BJ (cell line): ENCODE measurements at places on chromosomes 5 and 9.
A peak's percentile ranks its signal among the peaks of the same experiment; 100 is the strongest.

DNA sequence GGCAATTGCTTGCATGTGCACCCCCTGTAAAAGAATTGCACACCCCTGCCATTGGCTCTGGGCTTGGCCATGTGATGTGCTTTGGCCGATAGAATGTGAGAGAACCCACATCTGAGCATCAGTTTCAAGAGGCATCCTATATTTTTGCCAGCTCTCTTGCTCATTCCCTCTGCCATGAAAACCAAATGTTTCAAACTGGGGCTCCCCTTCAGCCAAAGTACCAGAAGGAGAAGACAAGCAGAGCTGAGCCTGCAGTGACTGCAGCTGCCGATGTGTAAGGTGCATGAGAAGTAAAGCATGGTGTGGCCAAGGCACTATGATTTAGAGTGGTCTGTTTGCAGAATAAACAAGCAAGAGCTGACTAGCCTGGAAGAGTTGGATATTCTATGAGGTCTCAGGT, 132.3 kb downstream of the ASTN2 start:
- DNase-seq = no peak

- no peak for DNase-seq
Measured at GRCh38 chr9:16675131-16675530, 195.3 kb downstream of the BNC2 start.

DNA sequence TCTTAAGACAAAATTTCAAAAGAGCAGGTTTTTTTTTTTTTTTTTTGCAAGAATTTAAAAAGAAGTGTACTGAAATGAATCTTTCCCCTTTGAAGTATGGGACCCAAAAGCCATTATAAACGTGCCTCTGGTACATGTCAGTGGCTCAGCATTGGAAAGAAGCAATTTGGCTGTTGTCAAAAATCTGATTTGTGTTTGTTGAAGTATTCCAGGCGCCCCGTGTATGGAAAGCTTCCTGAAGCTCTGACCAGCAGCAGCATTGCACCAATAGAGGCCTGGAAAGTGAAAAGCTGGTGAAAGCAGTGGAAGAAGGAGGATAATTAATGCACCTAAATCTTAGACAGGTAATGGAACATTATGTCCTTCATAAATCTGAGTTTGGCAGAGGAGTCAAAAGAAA, 215.0 kb downstream of the PARP8 start:
- no peak for DNase-seq

GRCh38 chr5:119366540-119366881, 10.7 kb downstream of the TNFAIP8 start:
- DNase-seq = no peak

GRCh38 chr9:116943970-116944369, 256.9 kb downstream of the TRIM32 start:
- DNase-seq = no peak

GRCh38 chr9:134662143-134662876, 20.7 kb downstream of the COL5A1 start:
- peak; percentile 90 for DNase-seq

- DNase-seq = no peak
Measured at GRCh38 chr5:129771058-129771838, 23.4 kb downstream of the MINAR2 start.

DNA sequence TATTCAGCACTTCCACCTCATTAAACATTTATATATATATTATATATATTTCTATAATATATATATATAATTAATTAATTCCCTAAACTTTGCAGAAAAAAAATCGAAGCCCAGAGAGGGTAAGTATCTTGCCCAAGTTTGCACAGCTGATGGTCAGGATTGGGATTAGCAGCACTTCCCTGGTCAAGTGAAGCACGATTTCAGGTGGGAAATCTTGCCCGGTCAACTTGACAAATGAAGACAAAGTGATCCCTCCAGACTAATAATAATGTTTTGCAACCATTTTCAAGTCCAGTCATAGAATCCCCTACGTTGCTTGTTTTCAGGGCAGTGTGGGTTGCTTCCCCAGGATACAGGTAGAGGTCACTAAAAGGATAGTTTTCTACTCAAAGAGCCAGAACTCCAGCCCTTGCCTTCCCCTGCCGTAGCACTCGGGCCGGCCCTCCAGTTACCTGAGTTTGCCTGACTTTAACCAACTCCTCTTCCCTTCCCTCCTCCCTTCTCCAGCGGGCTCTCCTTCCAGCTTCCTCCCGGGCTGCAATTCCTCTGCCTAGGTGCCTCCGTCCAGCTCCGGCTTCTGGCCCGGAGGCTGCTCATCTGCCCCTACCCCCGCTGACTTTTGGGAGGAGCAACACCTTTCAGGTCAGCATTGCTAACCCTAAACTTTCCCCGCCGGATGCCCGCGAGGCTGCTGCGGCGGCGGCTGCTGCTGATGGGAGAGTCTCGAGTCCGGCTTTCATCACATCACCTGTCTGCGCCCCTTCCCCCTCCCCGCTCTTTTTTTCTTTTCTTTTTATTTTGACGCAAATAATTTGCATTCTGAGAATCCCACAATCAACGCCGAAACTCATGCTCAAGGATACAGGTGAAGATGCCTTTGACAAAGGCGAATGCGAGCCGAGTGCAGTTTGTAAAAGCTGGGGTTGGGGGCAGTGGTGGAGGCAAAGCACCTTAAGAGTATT, 930 bp downstream of the PRLR start:
- DNase-seq = no peak

GRCh38 chr5:135596788-135597187, 18.0 kb upstream of the CXCL14 start:
- no peak for DNase-seq

GRCh38 chr5:111631328-111631727, 119.0 kb upstream of the STARD4 start:
- DNase-seq = no peak

- DNase-seq = no peak
Measured at GRCh38 chr9:19768798-19769197, 20.0 kb downstream of the SLC24A2 start.

DNA sequence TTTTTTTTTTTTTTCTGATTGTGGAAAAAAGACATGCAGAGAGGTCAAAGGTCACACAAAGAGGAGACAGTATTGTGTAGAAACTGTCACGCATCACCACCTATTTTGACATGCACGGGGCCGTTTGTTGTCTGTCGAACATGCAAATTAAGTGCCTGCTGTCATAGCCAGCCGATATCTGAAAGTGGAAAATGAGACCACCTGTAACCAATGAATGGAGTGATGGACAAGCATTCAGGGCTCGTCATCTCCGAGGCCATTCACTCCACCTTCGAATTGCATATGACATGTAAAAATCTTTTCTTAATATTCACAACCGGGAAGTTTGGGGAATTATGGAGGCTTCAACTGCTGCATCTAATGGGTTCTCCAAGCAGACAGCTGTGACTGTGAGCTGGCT, 512.2 kb upstream of the ADAMTS16 start:
- DNase-seq = no peak

- no peak for DNase-seq
Measured at GRCh38 chr5:78899922-78900362, 85.2 kb downstream of the ARSB start.

GRCh38 chr5:11385251-11385900, 518.9 kb downstream of the CTNND2 start:
- DNase-seq = no peak

- DNase-seq = no peak
Measured at GRCh38 chr5:172548981-172549687, 91.9 kb upstream of the NEURL1B start.

DNA sequence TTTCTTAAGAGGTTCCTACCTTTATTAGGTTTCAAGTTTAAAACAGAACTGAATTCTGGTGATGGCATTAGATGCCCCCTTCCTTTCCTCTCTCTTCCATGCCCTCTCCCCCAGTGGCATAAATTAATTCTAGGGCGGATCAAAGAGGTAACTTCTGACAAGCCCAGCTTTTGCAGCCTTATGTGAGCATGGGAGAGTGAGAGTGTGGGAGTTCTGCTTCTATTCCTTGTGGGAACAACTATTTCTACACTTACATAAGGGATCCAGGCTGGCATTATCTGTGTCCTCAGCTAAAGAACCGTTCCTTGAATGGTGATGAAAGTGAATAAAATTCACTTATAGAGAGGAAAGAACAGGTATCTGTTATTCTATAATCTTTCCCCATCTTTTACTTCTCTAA, 437.6 kb downstream of the KIF4B start:
- DNase-seq = no peak

GRCh38 chr5:32332966-32333365, 20.2 kb upstream of the MTMR12 start:
- DNase-seq = no peak

- no peak for DNase-seq
Measured at GRCh38 chr9:108668938-108669335, 186.8 kb downstream of the ACTL7B start.

DNA sequence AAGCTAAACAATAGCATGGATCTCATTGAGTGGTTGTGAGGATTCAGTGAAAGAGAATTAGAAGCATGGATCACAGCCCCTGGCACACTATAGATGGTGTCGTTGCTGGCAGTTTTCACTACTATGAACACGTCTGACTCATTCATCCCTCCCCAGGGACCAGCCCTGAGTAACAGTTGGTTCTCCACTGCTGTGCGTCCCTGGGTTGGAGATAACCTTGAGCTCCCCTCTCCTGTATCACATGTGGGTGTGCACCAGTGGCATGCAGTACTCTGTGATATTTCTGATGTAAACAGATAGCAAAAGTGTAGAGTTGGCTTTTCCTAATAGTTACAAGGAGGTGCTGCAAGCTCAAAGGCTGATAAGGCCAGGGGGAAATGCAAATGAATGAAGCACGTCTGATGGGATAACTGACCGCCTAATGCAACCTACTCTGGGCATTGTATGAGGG, 8.8 kb upstream of the LCP2 start:
- no peak for DNase-seq

DNA sequence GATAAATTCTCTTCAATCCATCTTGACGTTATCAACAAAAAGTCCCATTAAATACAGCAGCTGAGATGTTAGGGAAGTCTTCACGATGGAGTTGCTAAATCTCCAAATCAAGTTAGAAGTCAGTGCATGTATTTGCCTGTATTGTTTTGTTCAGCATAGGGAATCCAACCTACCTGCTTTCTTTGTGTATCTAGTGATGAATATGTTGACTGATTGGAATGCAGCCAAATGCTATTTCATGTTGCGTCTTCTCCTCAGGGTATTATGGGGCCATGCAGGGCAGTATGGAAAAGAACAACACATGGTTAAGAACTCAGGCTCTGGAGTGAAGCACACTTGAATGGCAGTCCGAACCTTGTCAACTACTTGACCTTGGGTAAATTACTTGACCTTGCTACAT, 529.5 kb upstream of the ZNF462 start:
- DNase-seq = no peak

GRCh38 chr9:84439250-84439649, 98.7 kb upstream of the SLC28A3 start:
- DNase-seq = no peak
